ENCODE measurements at places on chromosomes 5 and 9.

- no peak for DNase-seq
These were observed 39.3 kb downstream of the CEP72 start for GRCh38 chr5:651296-652022.

DNA sequence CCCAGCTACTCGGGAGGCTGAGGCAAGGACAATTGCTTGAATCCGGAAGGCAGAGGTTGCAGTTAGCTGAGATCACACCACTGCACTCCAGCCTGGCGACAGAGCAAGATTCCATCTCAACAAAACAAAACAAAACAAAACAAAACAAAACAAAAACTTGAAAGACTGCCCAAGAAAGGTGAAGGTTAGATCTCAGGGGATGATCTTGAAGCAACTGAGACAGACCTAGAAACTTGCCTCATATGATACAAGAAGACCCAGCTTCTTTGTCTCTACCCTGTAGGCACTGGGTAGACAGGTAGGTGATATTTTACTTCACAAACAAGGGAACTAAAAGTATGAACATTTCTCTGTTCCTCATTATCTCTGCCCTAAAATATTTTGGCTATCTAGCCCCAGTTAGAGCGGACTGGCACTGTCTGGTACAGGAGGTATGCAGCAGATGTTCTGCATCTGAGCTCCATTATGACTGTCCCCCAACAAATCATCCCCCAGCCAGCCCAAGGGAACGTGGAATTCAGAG is 26.3 kb upstream of the SHOC1 start:
- no peak for DNase-seq

DNA sequence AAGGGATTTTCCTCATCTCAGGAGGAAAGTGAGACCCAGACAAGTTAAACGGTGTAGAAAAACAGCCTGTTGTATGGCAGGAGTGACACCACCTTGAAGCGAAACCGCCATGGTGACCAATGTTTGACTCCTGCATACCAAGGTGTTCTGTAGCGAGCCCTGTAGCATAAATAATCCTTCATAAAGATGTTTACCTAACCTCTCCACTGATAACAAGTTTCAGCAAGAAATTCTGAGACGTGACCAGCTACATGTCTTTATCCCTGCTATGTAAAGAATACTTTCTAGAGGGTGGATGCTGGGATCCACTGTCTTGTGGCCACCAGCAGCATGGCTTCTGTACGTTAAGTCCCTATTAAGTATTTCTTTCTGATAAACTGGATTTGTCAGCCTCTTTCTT is 148.1 kb downstream of the MPDZ start:
- DNase-seq = no peak

GRCh38 chr5:50299896-50300295 is 141.2 kb downstream of the EMB start:
- no peak for DNase-seq

- no peak for DNase-seq
These were observed 750 bp downstream of the DNM1 start for GRCh38 chr9:128203707-128204551.

DNA sequence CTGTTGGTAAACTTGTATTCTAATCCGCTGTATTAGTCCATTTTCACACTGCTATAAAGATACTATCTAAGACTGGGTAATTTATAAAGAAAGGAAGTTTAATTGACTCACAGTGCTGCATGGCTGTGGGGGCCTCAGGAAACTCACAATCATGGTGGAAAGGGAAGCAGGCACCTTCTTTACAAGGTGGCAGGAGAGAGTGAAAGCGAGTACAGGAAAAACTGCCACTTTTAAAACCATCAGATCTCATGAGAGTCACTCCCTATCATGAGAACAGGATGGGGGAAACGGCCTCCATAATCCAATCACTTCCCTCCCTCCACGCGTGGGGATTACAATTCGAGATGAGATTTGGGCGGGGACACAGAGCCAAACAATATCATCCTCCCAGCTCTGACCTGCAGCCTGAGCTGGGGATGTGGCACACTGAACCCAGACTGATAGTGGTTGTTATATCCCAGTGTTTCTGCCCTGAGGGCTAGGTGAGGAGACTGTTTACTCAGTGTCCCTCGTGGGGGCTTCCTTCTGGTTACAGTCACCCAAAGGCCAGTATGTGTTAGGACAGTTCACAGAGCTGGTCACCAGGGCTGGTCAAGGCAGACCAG is 488.3 kb downstream of the KDM4C start:
- no peak for DNase-seq
